ENCODE measurements at places on chromosomes 2 and 18.

DNA sequence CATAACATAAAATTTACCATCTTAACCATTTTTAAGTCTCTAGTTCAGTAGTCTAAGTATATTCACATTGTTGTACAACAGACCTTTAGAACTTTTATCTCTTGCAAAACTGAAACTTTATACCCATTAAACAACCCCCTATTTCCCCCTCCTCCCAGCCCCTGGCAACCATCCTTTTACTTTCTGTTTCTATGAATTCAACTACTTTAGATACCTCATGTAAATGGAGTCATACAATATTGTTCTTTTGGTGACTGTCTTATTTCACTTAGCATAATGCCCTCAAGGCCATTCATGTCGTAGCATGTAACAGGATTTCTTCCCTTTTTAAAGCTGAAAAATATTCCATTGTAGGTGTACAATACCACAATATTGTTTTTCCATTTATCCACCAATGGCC is 129.8 kb downstream of the PDE11A start:
- DNase-seq = no peak

DNA sequence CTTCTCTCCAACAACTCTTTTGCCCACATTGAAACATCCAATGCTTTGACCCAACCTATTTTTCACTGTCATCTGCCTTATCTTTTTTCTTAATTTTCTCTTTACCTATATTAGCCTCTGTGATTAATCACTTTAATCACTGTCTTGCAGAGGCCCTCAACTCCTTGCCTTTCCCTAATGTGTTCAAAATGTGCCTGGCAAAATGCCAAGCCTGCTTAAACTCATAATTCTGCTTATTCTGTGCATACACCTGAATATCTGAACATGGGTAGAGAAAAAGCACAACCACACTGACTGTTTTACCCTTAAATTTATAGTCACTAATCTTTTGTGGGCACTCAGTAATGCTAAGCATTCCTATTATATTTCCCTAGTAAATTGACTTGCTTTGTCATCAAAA is 63.0 kb upstream of the GALNT13 start:
- no peak for DNase-seq

- no peak for DNase-seq
These were observed 913 bp downstream of the RNF152 start for GRCh38 chr18:61891894-61892293.

GRCh38 chr18:1797235-1797634 is 774.1 kb downstream of the METTL4 start:
- DNase-seq = no peak

GRCh38 chr2:156892467-156893281 is 364.8 kb upstream of the GALNT5 start:
- DNase-seq = peak; percentile 44

DNA sequence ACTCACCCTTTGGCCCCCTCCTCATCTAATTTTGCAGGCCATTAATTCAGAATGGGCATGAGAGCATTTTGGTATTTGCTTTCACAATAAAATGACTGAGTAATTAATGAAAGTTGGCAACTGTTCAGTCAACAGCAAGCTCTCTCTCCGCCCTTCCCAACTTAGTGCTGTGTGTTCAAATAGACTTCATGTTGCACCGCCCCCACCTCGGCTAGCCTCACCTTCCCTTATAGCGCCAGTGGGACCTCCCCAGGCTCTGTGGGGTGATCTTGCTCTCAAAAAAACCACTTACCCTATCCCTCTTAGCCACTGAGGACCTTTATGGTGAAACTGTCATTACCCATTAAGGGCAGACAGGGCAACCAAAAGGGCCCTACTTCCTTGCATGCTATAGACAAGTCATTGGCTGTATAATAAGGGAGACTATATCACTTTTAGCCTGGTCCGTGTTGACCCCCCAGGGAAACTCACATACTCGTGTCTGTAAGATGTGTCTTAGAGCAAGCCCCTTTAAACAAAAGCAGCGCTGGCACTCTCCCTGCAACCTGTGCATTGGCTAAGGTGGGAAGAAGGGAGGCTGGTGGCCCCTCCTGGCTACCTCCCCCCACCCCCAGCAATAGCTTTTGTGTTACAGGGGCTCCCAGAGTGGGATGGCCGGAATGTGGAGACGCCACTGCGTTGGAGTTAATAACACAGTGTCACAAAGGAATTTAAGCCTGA is 15.2 kb downstream of the EN1 start:
- DNase-seq = no peak

- no peak for DNase-seq
These were observed 1230.6 kb upstream of the CHAC2 start for GRCh38 chr2:52536929-52537460.

DNA sequence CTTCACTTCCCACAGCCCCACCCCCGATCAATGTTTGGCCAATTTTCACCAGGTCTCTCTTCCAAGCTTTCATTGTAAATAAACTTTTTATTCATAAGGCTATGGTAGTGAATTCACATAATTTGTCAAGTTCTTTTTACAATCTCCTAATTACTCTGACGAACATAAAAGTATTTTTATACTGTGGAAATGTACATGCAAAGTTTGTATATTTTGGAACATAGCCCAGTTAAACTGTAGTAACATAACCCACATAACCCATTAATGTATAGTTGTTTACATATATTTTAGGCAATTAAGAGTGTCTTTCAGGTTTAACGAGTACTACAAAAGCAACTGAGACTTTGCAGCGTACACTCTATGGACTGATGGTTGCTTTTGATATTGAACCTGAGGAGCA is 228.3 kb upstream of the ERBB4 start:
- DNase-seq = peak; percentile 86

GRCh38 chr2:44462934-44463849 is 101.4 kb downstream of the CAMKMT start:
- DNase-seq = no peak

DNA sequence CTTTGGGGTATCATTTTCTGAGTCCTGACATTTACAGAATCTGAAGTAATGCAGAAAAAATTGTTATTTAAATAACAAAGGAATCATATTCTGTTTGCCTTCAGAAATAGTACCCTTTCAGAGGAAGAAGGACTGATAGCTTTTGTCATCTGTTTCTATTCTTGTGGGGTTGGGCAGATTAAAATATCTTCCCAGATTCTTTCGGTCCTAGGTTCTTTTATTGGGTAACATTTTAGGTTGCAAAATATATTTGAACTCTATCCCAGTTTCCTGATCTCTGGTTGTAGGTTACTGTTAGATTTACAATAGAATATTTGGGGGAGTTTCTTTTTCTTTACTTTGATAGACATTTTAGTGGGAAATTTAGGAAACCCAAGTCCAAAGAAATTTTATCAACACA is 550.5 kb downstream of the SPAG16 start:
- no peak for DNase-seq

DNA sequence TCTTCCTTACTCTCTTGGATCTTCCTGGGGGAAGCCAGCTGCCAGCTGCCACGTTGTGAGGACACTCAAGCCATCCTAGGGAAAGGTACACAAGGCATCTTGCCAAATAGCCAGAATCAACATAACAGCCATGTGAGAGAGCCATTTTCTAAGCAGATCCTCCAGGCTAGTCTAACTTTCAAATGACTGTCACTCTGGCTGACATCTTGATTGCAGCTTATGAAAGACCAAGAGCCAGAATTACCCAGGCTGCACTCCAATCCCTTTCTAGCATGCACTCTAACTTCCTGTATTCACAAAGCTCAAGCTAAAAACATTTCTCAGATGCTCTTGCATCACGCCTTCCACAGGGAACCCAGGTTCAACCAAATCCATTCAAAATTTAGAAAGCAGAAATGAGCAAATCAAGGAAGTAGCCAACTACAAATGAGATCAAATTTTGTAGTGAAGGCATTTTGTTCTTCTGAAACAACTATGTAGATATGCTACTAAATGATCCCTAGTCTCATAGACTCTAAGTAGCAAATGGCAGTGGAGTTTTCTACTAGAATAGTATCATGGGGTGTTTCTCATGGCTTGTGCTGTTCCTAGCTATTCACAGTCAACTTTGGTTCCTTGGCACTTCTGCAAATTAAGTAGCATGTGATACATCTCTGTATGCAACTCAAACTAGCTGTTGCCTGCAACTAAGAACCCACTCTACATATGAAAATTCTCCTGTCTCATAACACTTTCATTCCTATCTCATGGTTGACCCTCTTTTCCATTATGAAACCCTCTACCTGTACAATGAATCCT is 281.9 kb downstream of the ZEB2 start:
- peak; percentile 73 for DNase-seq

All from NCI-H2081 treated with DMSO at 0.1 percent for 48 hours (cell line).